Cerebellar nuclear complex (tissue), 1 donor: ENCODE measurements at places on chromosomes 4 and X.

DNA sequence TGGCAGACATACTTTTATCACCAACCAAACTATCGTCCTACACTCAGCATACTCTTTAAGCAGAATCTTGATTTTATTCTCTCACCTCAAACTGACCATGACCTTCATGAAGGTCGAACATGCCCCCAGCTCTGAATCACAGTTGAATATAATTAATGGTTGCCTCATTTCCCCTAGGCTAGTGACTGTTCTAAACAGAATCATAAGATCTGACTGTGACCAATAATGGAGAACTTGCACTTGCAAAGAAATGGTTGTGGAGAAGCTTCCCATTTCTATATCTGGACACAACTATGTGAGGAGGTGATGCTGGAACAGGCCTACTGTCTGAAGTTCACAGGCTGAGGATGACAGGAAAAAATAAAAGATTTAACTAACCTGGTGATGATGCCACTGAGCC, 85.1 kb downstream of the PDGFC start:
- no peak for DNase-seq

DNA sequence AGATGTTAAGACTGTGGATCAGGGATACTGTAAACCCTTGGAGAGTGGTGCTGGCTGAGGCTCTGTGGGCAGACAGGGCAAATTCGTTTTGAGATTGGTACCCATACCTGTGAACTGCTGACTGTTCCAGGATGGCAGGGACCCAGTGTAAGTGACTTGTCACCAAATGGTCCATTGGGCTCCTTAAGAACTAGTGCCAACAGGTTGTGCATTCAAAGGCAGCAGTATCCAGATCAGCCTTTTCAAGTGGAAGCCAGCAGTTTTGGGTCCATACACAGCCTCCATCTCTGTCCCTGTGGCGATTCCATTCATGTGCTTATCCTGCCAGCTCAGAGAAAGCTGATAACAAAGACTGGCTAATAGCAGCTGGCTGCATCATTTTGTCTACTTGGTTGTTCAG, 84.0 kb upstream of the SCOC start:
- DNase-seq, result no peak

DNA sequence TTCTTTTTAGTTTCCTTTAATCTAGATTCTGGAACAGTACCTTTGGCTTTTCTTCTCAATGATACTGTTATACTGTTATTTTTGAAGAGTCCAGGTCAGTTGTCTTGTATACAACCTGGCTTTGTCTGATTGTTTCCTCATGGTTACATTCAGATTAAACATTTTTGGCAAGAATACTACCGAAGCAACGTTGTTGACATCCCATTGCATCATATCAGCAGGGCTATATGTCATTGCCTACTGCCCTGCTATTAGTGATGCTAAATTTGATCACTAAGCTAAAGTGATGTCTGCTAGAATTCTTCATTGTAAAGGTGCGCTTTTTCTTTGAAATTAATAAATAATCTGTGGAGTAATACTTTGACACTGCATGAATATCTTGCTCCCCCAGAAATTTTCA, 5.8 kb upstream of the ATP1B4 start:
- DNase-seq, result no peak

DNA sequence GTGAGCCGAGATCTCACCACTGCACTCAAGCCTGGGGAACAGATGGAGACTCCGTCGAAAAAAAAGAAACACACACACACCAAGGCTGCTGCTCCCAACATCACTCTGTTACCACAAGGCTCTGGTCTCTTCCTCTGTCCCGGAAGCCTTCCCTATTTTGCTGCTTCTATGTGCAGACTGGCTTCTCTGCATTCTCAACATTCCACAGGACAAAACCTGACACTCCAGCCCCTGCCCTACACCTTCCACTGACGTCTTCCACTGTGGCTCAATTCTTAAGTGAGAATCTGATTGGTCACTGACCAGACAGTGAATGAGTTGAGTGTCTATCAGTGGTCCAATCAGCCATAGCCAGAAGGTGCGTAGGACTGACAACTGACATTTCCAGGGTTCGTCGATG, 5.9 kb downstream of the ODAPH start:
- DNase-seq, result no peak

- DNase-seq, result no peak
Measured at GRCh38 chrX:35244796-35245508, 302.4 kb downstream of the FAM47B start.

- no peak for DNase-seq
Measured at GRCh38 chrX:36583674-36584073, 424.5 kb upstream of the FAM47C start.

DNA sequence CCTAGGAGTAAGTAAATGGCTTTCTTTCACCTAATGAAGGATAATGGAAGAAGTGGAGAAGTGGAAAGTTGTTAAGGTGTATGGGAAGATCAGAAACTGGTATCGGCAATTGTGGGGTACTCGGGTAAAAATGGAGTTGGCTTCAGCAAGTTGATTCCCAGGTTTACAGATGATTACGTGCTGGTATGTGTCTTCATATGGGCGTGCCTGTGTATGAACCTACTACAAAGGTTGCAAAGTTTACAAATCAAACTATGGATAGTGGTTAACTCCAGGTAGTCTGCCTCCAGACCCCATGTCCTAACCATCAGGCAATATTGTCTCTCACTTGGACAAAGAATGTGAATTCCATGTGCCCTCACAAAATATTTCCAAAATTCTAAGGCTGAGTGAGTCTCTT, 773 bp downstream of the TLR3 start:
- DNase-seq, result no peak

DNA sequence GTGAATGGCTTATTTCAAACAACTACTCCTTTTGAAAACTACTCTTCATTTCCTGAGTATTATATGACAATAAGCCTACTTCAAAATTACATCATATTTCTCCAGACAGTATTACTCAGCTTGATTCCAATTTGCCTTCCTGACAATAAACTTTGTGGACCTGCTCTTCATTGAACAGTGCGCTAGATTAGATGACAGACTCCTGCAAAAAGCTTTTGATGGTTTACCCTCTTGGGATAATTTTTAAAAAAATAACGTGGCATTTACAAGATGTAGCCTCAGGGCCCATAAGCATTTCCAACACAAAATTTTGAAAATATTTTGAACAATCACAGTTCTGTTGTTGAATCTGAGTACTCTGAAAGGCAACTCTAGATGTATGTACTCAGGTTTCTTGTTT, 25.9 kb downstream of the MGAT4D start:
- DNase-seq, result no peak

- no peak for DNase-seq
Measured at GRCh38 chr4:120850018-120850599, 72.4 kb downstream of the PRDM5 start.

GRCh38 chrX:101386542-101386885, 523 bp upstream of the BTK start:
- no peak for DNase-seq
